ENCODE measurements at places on chromosomes 1 and 21.

GRCh38 chr1:232831895-232832294 is 26.7 kb downstream of the MAP10 start:
- DNase-seq = no peak

GRCh38 chr1:119103764-119104163 is 36.7 kb downstream of the WARS2 start:
- DNase-seq = no peak

DNA sequence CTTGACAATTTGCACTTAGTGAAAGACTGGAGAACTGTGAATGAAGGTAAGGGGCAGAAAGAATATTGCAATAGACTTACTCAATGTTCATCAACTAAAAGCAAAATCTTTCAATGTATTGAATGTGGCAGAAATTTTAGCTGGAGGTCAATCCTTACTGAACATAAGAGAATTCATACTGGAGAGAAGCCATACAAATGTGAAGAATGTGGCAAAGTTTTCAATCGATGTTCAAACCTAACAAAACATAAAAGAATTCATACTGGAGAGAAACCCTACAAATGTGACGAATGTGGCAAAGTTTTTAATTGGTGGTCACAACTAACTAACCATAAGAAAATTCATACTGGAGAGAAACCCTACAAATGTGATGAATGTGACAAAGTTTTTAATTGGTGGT is 80.7 kb downstream of the JMJD4 start:
- DNase-seq = no peak

- no peak for DNase-seq
These were observed 109.1 kb upstream of the OLIG2 start for GRCh38 chr21:32916522-32917099.

DNA sequence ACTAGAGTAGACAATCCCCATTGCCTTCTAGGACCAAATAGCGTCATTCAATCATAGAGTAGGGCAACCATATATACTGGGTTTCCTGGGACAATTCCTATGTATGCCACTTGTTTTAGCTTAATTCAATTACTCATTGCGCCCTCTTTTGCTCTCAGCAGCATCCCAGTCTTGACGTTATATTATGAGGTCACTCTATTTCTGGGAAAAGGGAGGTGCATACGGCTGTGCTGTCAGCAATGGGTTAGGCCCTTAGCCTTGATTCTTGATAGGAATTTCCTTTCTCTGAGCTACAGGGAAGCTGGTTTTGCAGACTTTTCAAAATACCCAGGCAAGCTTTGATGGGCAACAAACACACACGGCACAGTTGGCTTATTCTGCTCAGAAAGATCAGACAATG is 4.4 kb upstream of the KAZN start:
- DNase-seq = no peak

GRCh38 chr1:147504801-147505311 is 36.4 kb upstream of the BCL9 start:
- DNase-seq = peak; percentile 83

DNA sequence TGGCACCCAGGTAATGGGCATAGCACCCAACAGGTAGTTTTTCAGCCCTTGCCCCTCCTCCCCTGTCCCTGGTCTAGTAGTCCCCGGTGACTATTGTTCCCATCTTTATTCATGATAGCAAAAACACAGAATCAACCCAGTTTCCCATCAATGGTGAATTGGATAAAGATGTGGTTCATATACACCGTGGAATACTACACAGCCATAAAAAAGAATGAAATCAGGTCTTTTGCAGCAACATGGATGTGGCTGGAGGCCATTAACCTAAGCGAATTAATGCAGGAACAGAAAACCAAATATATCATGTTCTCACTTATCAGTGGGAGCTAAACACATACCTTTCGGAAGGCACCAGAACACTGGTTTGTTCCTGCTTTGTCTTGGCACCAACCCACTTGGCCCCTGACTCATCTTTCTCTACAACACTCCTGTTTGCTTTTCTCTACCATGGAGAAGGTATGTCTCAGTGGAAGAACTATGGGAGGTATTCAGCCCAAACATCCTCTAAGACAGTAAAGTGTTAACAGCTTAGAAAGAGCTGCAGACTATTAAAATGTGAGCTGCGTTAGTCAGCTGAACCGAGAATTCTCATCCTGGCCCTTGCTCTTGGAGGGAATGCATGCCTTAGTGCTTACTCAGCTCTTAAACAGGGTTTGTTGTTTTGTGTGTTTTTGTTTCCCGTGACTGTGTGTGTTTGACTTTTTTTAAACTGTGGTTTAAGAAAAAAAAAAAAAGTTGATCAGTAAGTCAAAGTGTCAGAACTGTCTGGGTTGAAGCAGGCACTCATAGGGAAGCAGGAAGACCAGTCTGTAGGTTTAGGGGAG is 203.0 kb downstream of the TOMM20 start:
- DNase-seq = peak; percentile 69

DNA sequence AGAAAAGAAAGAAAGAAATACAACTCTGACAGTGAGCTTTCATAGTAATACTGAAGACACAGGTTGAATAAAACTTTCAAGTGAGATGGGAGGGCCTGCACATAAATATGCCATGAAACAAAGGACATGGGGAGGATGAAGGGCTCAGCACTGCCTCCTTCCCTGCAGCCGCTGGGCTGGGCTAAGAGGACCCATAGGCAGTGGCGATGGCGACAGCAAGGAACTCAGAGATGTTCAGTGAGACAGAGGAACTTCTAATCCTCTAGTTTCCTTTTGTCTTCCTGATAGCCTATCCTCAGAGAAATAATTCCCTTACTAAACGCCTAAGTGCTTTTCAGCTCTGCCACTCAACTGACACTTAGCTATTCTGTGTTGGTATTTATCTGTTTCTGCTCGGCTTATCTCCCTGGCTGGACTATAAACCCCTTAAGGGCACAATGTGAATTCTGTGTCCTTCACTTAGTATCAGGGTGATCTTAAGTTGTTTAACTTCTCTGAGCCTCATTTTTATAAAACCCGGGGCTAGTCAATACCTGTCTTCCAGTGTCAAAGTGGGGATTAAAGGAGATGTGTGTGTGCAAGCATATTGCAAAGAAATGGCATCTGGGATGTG is 24.4 kb upstream of the IER5 start:
- DNase-seq = peak; percentile 30

- DNase-seq = no peak
These were observed 305.7 kb upstream of the NRIP1 start for GRCh38 chr21:15370462-15370975.

GRCh38 chr1:33098371-33098770 is 17.4 kb downstream of the AZIN2 start:
- no peak for DNase-seq

- DNase-seq = peak; percentile 30
These were observed 602 bp upstream of the RIMKLA start for GRCh38 chr1:42379794-42380585.

DNA sequence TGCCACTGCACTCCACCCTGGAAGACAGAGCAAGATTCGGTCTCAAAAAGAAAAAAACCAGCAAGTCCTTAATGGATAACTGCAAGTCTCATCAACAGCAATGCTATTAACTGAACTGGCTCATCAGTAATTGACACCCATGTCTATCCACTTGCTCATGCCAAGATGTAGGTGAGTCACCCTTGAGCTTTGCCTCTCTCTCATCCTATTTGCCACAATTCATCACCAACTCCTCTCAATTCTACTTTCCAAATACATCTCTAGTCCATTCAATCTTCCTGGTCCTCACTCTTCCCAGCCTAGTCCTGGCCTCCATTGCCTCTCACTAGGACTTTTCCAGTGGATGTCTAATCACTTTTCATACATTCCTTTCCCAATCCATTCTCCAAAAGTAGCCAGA is 103.7 kb upstream of the PRMT6 start:
- no peak for DNase-seq
